ENCODE measurements at places on chromosomes 13 and 19.

GRCh38 chr13:43573361-43573740 is 213.4 kb downstream of the ENOX1 start:
- no peak for DNase-seq

DNA sequence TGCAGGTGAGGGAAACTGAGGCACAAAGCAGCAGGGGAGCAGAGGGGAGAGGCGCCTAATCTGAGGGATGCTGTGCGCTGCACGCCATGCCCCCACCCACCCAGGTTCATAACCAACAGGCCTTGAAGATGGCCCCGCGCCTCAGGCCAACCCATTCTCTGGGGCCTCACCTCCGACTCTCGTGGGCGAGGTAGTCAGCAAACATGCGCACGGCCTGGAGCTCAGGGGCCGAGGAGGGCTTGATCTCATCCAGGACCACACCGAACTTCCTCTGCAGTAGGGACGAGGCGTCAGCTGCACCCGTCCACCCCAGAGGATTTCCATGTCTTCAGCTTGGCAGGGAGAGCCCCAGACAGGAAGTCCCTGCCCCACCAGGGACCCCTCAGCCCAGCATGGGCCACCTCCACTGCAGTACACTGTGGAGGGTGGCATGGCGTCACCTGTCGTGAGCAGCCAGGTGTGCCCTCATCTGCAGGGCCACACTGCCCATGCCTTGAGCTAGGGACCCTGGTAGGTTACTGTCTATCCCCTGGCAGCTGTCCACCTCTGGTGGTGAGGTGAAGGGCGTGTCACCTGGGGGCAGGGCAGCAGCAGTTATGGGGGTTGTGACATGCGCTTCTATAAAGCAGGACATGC is 8.3 kb downstream of the COPE start:
- DNase-seq: no peak

DNA sequence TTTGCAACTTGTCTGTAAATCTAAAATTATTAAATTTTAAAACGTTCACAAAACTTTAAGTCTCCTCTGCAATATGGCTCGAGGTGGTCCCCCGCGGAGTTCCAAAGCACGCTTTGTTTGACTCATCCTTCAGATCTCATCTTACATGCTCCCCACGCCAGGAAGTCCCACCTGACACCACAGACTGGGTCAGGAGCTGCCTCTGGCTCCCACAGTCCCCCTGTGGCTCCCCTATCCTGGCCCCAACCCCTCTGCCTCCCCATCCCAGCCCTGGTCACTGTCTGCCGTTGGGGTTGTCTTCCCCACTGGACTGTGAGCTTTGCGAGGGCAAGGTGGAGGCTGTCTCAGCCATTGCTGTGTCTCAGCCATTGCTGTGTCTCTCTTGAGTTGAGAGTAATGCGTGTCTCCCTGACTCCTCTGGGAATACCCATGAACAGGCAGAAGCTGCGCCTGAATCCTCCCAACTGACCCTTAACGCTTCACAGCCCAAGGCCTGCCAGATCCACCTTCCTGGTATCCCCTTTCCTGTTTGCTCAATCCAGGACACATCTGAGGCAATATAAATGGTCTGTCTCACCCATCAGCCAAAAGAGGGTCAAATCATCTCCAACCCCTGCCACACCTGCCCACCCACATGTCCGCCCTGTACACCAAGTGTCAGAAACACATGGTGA is 15.9 kb downstream of the DYRK1B start:
- DNase-seq: no peak

- no peak for DNase-seq
These were observed 100.5 kb upstream of the SLITRK5 start for GRCh38 chr13:87570669-87571068.

- DNase-seq: no peak
These were observed 30.9 kb upstream of the MED4 start for GRCh38 chr13:48125794-48126228.

DNA sequence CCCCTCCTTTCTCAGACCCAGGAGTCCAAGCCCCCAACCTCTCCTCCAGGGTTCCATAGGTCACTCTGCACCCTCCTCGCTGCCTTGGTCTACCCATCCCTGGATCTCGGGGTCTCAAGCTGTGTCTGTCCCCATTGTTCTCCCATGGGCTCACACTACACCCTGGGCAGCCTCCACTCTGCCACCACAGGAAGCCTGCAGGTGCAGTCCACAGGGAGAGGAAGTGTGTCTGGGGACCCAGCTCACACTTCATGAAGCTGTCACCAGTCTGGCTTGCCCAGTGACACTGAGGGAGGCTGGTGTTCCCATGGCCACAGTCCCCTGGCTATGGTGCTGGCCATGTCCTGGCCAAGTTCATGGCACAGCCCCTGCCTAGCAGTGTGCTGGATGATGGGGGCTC is 5.3 kb downstream of the NECTIN2 start:
- no peak for DNase-seq

- DNase-seq: no peak
These were observed 702.0 kb downstream of the PCDH9 start for GRCh38 chr13:66528180-66528579.

GRCh38 chr13:26558987-26559386 is 1.5 kb downstream of the WASF3 start:
- DNase-seq: no peak

DNA sequence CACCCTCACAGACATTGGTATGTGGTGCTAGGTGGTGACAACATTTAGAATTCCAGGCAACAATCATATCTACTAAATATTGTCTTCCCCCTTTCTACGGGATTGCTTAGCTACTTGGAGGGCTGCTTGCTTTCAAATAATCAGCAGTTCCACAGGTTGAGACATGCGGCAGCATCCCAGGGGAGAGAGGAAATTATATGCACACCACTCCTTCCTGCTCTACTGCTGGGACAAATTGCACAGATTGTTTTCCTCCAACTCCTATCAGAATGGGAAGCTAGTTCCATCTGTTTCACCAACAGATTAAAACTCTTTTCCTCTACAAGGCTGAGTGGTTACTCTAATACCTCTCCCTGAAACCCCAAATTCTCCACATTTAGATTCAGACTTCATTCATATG is 275.4 kb downstream of the DNAJC15 start:
- DNase-seq: no peak

- no peak for DNase-seq
These were observed 3.5 kb downstream of the CEACAM6 start for GRCh38 chr19:41758846-41759245.

- DNase-seq: no peak
These were observed 110.2 kb downstream of the STOML3 start for GRCh38 chr13:38880397-38880796.

DNA sequence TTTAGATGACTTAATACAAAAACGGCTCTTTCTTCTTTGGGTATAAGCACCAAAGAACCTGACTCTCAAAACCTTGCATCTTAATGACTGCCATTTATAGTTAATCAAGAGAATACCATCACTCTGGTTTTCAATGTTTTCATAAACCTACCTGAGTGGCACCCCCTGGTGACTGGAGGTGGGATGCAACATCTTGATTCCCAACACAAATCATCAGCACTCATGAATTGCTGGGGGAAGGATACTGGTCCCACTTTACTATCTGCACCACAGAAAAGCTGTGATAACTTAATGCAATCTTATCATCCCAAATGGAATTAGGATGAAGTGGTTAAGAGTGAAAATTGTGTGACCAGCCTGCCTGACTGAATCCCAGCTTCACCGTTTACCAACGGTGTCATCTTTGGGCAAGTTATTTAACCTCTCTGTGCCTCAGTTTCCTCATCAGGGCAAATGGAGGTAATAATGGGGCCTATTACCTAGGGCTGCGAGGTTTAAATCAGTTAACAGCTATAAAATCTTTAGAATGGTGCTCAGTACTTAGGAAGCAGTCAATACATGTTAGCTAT is 366.4 kb downstream of the KLF12 start:
- DNase-seq: no peak

DNA sequence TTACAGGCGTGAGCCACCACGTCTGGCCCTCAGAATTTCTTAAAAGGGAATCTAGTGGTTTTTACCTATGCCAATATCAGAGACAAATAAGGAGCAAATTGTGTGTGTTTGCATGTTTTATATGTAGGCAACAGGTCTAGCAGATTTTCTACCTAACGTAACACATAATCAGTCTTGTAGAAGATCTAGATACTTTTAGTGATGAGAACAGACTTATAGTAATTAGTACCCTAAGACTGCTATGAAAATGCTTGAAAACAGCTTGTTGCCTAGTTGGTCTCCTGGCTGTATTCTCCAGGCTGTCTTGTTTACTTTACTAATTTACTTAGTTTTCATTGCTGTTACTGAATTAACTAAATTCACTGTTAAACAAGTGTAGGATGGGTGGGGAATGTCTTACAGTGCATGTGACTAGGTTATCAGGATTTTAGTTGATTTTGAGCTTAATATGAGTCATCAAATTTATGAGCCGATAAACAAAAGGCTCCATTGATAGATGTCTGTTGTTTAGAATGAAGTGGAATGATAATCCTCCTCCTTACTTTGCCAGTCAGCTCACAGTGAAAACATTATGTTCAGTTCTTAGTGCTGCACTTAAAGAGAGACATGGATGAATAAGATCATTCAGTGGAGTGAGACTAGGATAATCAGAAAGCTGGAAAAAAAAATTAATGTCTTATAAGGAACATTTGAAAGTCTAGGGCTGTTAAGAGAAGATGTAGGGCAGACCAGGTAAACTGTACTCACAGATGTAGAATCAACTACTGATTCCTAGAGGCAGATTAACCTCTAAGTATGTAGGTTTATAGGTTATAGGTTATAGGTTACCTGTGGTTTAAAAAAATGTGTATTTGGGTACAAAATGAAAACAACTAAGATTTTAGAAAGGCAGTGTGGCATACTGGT is 22.4 kb downstream of the GTF2F2 start:
- no peak for DNase-seq

- no peak for DNase-seq
These were observed 81.1 kb downstream of the UFM1 start for GRCh38 chr13:38430796-38431195.

GRCh38 chr13:89352384-89352783 is 1681.2 kb downstream of the SLITRK5 start:
- DNase-seq: no peak

DNA sequence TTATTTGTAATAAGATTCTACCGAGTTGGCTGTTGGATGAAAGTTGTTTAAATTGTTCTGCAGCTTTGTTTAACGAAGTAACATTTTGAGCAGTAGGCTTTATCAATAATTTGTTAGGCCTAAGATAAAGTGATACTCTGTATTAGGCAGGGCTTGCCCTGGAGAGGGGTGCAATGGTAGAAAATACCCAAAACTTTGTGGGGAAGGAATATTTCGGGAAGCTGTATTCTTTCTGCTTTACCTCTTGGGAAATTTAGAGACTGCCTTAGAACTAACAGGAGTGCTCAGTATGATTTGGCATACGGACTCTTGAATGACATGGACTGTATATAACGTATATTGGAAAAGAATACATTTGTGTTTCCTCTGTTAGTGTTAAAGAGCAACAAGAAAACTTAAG is 2.5 kb downstream of the PDS5B start:
- no peak for DNase-seq

- no peak for DNase-seq
These were observed 23.4 kb downstream of the SIPA1L3 start for GRCh38 chr19:37930416-37930815.

DNA sequence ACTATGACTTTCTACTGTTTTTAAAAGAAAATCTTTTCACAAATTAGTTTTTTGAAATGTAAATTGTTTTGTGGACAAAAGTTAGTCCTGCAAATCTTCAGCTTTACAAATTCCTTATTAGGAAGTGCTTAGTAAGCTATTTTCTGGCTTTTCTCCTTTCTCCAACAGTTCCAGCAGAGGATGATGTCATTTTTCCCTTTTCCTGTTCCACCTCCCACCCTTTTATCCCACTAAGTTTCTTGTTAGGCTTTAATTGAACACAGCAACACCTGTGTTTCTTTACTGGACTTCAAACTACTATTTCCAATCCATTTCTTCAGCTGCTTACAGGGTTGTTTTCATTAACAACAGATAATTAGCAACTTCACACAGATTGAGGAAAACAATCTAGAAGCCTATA is 389.2 kb downstream of the NDFIP2 start:
- DNase-seq: no peak

- DNase-seq: no peak
These were observed 692.6 kb downstream of the DIAPH3 start for GRCh38 chr13:59471106-59471505.

GRCh38 chr19:37941782-37942515 is 34.9 kb downstream of the SIPA1L3 start:
- DNase-seq: no peak

GRCh38 chr19:35636651-35637050 is 4.9 kb upstream of the ETV2 start:
- DNase-seq: no peak

DNA sequence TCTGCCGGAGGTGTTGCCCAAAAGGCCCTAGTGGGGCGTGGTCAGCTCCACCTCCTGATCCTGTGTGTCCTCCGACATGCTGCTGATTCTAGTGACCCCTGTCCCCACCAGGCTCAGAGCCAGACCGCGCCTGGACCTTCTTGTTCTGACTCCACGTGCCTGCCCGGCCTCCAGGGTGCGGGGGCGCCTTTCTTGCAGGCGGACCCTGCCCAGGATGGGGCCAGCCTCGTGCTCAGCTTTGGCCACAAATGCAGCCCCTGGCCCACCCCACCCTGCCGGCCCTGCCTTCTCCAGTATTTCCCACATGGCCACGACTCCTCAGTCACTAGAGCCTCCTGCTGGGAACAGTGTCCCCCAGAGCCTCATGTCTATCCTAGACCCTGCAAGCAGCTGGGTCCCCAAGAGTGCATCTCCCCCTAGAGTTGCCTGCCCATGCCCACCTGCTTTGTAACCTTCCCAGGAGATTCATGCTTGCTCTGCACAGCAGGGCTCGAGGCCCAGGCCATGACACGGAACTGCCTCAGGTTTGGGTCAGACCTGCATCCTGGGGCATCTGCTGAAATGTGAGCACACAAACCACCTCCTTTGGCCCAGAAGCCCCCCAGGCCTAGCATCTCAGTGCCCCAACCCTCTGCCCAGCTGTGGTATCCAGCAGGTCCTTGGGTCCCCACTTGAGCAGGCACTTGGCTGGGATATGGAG is 27.0 kb downstream of the TMEM161A start:
- DNase-seq: no peak

Measured in mesothelial cell of epicardium (in vitro differentiated cells).